Type B pancreatic cell (in vitro differentiated cells): ENCODE measurements at places on chromosomes 16 and 17.

GRCh38 chr17:40065769-40066510, 3.2 kb downstream of the THRA start:
- DNase-seq: no peak

DNA sequence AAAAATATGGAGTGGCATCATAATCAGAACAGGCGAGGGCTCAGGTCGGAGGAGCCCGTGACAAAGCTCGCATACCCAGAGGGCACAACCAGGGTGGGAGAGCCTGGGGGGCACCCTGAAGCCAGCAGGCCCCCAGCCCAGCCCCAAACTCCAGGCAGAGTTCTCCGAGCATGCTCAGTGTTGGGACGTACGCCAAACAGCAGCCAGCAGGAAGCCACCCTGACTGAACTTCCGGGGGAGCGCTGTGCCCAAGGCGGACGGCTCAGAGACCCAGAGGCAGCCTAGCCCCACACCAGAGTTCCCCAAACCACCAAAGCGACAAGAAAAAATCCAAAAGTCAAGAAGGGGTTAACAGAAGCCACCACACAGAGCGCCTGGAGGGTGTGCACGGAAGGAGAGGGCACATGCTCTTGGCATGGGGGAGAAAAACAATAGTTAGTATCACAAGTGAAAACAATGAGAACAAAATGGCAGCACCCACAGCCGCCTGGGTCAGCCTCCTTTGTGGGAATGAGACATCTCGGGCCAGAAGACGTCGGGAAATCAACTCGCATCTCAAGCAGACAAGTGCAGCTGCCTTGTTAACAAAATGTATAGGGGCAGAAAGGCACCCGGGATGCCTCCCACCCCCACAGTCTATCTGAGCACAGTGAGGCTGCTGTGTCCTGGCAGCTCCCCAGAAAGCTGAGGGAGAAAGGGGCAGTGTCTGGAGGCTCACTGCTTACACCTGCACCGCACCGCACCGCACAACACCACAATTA, 11.9 kb downstream of the EXOC7 start:
- DNase-seq: no peak

DNA sequence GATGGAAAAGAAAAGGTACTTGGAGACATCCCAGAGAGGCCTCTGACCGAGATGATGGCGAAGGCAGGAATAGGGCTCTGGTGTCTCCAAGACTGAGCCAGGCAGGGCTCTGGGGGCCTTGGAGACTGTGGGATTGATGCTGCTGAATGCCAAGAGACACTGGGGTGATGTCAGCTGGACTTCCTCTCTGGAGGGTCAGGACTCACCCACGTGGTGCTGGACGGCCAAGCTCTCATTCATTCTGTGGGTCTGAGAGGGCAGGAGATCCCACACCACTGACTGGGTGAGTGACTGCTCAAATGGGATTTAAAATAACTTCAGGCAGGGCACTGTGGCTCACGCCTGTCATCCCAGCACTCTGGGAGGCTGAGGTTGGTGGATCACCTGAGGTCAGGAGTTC, 64.8 kb downstream of the NT5M start:
- no peak for DNase-seq

DNA sequence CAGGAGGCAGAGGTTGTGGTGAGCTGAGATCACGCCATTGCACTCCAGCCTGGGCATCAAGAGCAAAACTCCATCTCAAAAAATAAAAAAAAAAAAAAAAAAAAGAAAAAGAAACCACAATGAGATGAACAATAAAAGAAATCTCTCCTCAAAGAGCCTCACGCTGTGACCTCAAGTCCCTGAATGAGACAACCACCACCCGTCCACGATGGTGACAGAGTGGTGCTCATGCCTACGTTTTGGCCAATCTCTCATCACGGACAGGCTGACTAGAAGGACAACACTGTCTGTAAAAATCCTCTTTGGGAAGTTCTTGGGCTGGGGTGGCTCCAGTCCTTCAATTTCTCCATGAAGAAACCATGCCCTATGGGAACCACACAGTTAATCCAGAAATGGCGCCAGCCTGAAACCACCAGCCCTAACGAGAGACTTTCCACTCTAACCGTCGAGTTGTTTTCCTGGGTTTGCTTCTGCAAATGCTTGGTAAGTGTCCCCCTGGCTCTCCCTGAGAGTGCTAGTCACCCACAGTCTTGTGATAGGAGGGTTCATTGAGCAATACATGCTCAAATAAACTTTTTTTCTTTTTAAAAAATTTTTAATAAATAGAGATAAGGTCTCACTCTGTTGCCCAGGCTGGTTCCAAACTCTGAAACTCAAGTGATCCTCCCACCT, 15.0 kb upstream of the PRSS27 start:
- no peak for DNase-seq

DNA sequence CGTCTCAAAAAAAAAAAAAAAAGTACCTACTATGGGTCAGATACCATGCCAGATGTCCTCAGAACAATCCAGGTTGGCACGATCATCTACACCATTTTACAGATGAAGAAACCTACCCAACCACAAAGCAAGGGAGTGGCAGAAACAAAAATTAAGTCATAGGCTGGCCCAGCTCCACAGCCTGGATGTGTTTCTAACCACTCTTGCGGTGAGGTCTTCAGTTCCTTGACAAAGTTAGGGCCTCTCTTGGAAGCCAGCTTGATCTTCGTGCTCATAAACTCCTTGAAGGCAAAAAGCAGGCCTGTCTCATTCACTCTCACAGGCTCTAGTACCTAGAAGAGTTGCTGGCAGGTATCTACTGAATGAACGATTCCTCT, 6.2 kb downstream of the GGA2 start:
- DNase-seq: no peak

DNA sequence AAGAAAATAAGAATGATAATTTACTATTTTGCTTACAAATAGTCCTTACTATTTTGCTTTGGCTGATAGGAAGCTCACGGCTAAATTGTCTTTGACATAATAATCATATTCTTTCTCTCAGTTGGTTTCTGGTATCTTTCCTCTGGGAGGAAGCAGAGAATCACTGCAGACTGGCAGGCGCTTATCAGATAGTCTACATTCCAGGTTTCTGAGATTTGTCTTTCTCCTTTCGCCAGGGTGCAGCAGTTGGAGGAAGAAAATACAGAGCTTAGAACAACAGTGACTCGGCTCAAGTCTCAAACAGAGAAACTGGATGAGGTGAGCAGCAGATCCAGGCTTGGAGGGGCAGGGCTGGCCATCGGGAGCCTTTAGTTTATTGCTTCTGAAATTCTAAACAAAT, 136.1 kb downstream of the RAB11FIP4 start:
- DNase-seq: no peak

DNA sequence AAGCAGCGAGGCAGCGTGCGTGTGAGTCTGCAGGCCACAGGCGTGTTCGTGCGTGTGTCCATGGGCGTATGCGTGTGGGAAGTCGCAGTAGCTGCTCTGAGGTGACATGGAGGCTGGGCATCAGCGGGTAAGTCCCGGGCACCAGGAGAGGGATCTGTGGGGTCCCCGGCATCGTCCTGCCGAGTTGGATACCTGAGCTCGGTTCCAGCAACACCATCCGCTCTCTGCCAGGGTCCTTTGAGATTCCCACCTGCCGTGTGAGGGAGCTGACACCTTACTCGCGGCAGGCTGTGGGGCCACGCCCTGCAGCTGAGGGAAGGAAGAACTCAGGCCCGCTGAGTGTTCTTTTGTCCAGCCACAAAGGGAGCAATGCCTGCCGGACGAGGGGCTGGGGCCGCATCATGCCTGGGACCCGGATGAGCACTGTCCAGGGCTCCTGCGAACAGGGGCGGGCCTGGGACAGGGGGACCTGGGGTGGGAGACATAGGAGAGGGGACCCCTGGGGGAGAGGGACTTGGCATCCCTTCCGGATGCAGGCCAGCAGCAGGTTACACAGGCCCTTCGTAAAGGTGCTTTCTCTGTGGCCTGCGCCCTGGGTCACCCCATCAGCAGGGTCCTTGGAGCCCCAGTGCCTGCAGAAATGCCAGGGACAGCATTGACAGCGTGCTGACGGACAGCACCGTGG, 5.0 kb upstream of the SNAI3 start:
- no peak for DNase-seq

DNA sequence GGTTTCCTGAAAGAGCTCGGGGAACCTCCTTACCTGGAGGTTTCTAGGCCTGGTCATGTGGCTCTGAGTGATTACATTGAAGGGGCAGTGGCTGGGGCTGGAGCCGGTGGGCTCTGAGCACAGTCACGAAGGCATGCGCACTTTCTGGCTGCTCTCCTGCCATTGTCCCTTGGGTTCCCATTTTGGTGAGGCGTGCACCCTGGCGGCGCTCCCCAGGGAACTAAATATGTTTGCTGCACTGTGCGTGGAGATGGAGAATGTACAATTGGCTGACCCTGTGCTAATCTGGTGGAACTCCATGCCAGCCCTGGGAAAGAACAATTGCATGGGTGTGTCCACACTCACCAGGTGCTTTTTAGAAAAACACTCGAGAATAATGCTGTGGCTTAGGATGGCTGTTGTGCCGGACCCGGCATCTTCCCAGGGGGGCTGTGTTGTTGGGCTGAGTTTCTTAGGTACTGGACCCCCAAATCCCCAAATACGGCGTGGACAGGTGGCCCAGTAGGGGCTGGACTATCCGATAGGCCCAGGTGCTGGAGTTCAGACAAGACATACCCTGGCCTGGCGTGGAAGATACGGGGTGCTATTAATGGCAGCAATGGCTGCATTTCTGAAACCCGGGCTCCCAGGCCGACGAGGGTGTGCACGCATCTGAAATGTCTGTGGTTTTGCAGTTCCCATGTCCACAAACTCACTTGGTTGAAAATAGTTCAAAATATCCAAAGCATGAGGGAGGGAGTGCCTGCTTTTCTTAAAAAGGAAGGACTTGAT, 230.5 kb downstream of the SEC14L1 start:
- no peak for DNase-seq

- peak; percentile 20 for DNase-seq
These were observed 59.6 kb downstream of the ANKFY1 start for GRCh38 chr17:4204190-4204589.

DNA sequence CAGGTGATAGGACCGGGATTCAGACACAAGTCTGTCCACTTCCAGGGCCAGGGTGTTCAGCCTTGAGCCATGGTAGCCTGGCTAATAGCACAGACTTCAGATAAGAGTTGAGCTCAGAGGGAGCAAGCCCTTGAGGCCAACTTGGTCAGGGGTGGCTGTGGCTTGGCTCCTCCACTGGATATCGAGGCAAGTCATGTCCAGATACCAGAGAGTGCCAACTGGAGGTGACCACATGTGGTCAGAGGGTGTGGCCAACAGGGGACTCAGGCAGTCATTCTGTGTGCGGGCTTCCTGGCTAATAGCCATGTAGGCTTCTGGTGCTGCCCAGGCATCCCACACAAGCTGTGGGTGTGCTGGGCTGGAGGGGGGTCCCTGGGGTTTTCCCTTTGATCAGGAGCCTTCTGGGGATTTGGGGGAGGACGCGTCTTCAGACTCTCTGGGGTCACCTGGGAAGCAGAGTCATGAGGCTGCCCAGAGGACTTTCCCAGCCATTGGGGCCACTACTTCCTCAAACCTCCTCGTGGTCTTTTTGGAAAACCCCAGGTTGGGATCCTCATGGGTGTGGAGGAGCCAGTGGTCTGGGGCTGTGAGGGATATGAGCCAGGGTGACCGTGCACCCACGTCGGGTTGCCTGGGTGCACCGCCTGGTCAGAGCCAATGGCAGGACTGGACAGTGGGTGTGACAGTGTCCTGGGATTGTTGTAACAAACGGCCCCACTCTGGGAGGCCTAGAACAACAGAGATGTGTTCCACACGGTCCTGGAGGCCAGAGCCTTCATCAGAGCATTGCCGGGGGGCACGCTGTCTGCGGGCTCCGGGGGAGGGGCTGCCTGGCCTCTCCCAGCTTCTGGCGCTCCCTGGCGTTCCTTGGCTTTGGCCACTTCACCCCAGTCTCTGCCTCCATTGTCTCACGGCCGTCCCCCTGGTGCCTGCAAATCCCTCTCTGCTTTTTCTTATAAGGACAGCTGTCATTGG, 25.0 kb downstream of the COX4I1 start:
- no peak for DNase-seq

DNA sequence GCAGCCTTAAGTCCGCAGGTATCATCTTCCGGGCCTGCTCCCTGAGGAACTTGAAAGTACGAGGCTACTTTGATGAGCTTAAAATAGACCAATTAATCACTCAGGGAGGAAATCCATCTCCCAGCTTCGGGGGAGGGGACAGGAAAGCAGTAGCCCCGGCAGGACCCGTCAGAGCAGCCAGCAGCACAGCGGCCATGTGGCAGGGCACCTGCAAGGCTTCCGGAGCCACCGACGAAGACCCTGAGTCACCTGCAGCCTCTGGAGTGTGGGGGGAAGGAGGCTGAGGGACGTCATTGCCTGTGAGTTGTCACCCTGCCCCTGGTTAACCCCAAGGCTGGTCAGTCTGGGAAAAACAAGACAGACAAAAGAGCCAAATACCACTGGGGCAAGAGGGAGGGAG, 4.4 kb upstream of the CYB561 start:
- no peak for DNase-seq

DNA sequence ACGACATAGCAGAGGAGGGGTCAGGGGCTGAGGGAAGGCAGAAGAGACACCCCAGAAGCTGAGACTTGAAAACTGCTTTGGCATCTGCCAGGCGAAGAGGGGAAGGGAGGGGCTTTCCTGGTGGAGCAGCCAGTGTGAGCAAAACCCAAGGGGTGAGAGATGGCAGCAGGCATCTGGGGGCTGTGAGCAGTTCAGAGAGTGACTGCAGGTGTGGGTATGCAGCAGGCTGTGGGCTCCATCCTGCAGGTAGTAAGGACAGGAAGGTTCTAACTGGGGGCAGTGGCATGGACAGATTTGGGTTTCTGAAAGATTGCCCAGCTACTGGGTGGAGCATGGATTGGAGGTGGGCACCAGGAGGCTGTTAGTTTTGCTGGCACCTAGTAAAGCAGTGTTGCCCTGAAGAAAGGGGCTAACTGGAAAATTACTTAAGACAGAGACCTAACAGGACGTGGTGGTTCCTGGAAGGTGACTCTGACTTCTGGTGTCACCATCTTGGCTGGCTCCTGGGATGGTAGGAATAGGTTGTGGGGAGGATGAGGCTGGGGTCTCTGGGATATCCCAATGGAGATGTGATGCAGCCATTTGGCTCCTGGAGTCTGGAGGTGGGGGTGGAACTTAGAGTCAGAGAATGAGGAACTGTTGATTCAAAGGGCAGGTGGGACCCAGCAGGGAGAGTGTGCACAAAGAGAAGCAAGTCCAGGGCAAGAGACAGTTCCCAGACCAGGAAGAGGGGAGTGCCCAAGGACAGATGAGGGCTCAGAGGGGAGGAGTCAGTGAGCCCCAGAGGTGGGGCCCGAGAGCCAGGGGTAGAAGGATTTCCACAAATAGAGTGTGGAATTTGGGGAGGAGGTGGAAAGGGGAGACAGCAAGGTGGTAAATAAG, 11.2 kb downstream of the BCL7C start:
- DNase-seq: no peak
